ENCODE measurements at places on chromosomes 1 and 21. TPM values are rescaled to one million over a fixed set of nuclear protein-coding genes. Genes with fewer than 3 reads are reported as not detected.
A peak's percentile ranks its signal among the peaks of the same experiment; 100 is the strongest.

- no peaks in the 10 kb centered on the region for H3K27me3 ChIP-seq
- H3K27ac ChIP-seq, result no peak overlapping the region
- no peaks in the 10 kb centered on the region for H3K36me3 ChIP-seq
- DNase-seq, result no peak
Observed at GRCh38 chr1:8751984-8752383, 65.5 kb downstream of the RERE start.

DNA sequence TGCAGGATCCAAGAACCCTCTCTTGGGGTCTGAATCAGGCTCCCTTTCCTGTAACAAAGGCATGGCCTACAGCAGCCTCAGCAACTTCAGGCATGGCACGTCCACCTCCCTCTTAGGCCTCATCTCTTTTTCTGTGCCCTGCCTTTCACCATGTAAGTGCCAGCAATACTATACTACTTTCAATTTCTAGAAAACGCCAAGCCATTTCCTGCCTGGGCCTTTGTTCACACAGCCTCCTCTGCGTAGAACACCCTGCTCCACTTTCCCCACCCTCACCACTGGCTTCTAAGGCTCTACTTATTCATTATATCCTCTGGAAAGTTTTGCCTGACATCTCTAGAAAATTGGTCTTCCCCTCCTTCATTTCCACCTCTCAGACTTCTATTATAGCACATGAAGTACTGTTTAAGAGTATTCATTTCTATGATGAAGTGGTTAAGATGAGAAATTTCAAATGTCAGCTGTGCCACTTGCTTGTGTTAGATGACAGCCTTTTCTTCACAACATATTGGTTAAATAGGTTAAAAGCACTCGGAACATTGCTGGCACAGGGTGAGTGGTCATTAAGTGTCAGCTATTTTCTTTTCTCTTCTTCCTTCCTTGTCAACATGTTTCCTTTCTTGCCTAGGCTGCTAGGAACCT lies 41.6 kb upstream of the VWA5B1 start:
- no peak overlapping the region for H3K4me3 ChIP-seq
- H3K36me3 ChIP-seq, result no peaks in the 10 kb centered on the region
- peaks cover 4% of the 10 kb centered on the region for H3K27me3 ChIP-seq
- H3K27ac ChIP-seq, result no peak overlapping the region

- H3K4me3 ChIP-seq, result peak within 1 kb of the TSS; percentile 34
- H3K36me3 ChIP-seq, result no peaks in the 10 kb centered on the region
- H3K27me3 ChIP-seq, result peaks cover 90% of the 10 kb centered on the region
- H3K4me1 ChIP-seq, result peaks cover 44% of the 10 kb centered on the region
- no peak within 1 kb of the TSS for H3K27ac ChIP-seq
Observed at GRCh38 chr1:203127666-203128430, at the start of gene ADORA1. Gene ADORA1 (plus strand): TSS chr1:203127726. CDS start chr1:203128842, 1,116 bp downstream.

- no peak for DNase-seq
- H3K4me3 ChIP-seq, result no peak overlapping the region
- no peaks in the 10 kb centered on the region for H3K36me3 ChIP-seq
- H3K27me3 ChIP-seq, result no peaks in the 10 kb centered on the region
Observed at GRCh38 chr1:164651351-164651951, 92.5 kb downstream of the PBX1 start.

GRCh38 chr1:92923664-92924063 lies 37.6 kb downstream of the DIPK1A start:
- H3K27me3 ChIP-seq, result no peaks in the 10 kb centered on the region
- no peaks in the 10 kb centered on the region for H3K36me3 ChIP-seq
- H3K27ac ChIP-seq, result no peak overlapping the region
- H3K4me1 ChIP-seq, result no peaks in the 10 kb centered on the region
- no peak for DNase-seq
- no peak overlapping the region for H3K4me3 ChIP-seq

GRCh38 chr1:245428681-245429080 lies 273.9 kb downstream of the KIF26B start:
- DNase-seq, result no peak
- no peaks in the 10 kb centered on the region for H3K27me3 ChIP-seq
- no peak overlapping the region for H3K4me3 ChIP-seq
- H3K36me3 ChIP-seq, result no peaks in the 10 kb centered on the region
- no peak overlapping the region for H3K27ac ChIP-seq
- H3K4me1 ChIP-seq, result no peaks in the 10 kb centered on the region

GRCh38 chr1:187384504-187384903 lies 555.8 kb downstream of the PLA2G4A start:
- no peak overlapping the region for H3K27ac ChIP-seq
- no peak for DNase-seq
- H3K36me3 ChIP-seq, result no peaks in the 10 kb centered on the region
- no peak overlapping the region for H3K4me3 ChIP-seq

DNA sequence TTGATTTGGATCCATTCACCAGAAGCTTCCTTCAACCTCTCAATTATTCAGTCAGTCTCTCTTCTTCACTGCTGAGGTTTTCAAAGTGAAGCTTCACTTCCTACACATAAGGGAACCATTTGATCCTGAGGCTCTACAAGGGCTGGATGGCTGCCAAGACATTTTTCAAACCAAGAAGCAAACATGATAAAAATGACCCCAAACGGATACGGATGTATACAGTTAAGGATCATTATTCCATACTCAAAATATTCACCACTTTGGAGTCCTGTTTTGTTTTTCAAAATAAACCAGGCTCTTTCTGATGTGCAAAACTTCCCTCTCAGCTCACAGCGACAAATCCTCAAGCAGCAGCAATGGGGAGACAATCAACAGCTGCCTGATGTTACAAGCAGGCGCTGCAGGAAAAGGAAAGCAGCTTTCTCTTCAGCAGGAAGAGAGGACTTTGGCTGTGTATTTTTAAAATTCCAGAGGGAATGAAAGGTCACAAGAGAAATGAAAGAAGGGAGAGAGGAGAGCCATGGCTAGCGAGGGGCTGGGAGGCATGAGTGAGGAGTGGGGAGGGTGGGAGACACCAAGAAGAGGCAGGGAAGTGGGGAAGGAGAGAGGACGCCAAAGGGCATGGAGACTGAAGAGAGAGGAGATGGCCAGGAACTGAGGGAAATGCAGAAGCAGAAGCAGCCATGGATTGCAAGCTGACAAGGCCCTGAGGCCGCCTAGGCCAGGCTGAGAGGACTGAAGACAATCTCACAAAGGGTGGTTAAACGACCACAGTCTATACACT lies 145.4 kb downstream of the SLC45A1 start:
- peak overlapping the region; percentile 74 for H3K27ac ChIP-seq
- H3K4me3 ChIP-seq, result no peak overlapping the region
- DNase-seq, result no peak
- peaks cover 47% of the 10 kb centered on the region for H3K4me1 ChIP-seq
- no peaks in the 10 kb centered on the region for H3K36me3 ChIP-seq
- H3K27me3 ChIP-seq, result no peaks in the 10 kb centered on the region

DNA sequence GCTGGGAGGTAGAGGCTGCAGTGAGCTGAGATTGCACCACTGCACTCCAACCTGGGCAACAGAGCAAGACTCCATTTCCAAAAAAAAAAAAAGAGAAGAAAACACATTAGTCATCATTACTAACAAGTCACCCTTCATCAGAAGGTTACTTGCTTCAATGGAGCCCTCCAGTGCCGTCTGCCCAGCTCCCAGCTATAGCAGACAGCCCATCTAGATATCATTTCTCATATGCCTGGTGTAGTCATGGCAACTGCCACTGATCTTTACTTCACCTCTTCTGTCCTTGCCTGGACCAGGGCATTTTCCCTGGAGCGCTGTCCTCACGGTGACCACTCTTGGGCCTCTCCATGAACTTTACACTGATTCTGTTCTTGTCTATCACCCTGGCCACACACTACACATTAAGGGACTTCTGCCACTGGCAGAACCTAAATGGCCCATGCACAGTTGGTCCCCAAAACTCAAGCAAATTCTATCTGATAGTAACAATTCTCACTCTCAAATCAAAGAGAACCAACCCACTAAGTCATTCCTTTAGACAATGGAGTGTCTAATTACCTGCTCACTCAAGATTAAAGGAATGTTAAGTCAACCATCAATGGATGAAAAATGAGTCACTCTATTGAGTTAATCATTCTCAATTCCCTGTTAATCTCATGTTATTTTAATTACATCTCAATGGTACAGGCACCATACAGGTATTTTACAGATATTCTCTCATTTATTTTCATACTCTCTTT lies 12.9 kb downstream of the GPA33 start:
- H3K36me3 ChIP-seq, result no peaks in the 10 kb centered on the region
- no peak overlapping the region for H3K27ac ChIP-seq
- H3K4me3 ChIP-seq, result no peak overlapping the region
- DNase-seq, result no peak
- H3K4me1 ChIP-seq, result no peaks in the 10 kb centered on the region

Gene GPR161
- 26.2 TPM for polyA plus RNA-seq

Gene TSNAX
- 61.7 TPM for polyA plus RNA-seq

GRCh38 chr21:33268393-33268736 lies 2.2 kb downstream of the IL10RB start:
- H3K36me3 ChIP-seq, result no peaks in the 10 kb centered on the region
- no peak overlapping the region for H3K4me3 ChIP-seq
- no peaks in the 10 kb centered on the region for H3K27me3 ChIP-seq
- H3K27ac ChIP-seq, result no peak overlapping the region
- peaks cover 73% of the 10 kb centered on the region for H3K4me1 ChIP-seq
- DNase-seq, result no peak

- DNase-seq, result peak; percentile 89
- H3K4me1 ChIP-seq, result peaks cover 98% of the 10 kb centered on the region
- H3K4me3 ChIP-seq, result peak overlapping the region; percentile 93
- H3K36me3 ChIP-seq, result no peaks in the 10 kb centered on the region
Observed at GRCh38 chr1:2233997-2234761, 6.1 kb downstream of the SKI start.

- H3K27me3 ChIP-seq, result no peaks in the 10 kb centered on the region
- no peaks in the 10 kb centered on the region for H3K4me1 ChIP-seq
- no peaks in the 10 kb centered on the region for H3K36me3 ChIP-seq
- H3K27ac ChIP-seq, result peak overlapping the region; percentile 63
- no peak overlapping the region for H3K4me3 ChIP-seq
Observed at GRCh38 chr1:24540906-24541710, 14.8 kb upstream of the NCMAP start.

- H3K4me1 ChIP-seq, result no peaks in the 10 kb centered on the region
- H3K36me3 ChIP-seq, result no peaks in the 10 kb centered on the region
- no peak overlapping the region for H3K27ac ChIP-seq
- peaks cover 20% of the 10 kb centered on the region for H3K27me3 ChIP-seq
- no peak for DNase-seq
- no peak overlapping the region for H3K4me3 ChIP-seq
Observed at GRCh38 chr1:152760551-152761190, 2.8 kb downstream of the KPRP start.

Gene B4GALT3
- 38.6 TPM for polyA plus RNA-seq

Gene LYST
- 13.3 TPM for polyA plus RNA-seq

DNA sequence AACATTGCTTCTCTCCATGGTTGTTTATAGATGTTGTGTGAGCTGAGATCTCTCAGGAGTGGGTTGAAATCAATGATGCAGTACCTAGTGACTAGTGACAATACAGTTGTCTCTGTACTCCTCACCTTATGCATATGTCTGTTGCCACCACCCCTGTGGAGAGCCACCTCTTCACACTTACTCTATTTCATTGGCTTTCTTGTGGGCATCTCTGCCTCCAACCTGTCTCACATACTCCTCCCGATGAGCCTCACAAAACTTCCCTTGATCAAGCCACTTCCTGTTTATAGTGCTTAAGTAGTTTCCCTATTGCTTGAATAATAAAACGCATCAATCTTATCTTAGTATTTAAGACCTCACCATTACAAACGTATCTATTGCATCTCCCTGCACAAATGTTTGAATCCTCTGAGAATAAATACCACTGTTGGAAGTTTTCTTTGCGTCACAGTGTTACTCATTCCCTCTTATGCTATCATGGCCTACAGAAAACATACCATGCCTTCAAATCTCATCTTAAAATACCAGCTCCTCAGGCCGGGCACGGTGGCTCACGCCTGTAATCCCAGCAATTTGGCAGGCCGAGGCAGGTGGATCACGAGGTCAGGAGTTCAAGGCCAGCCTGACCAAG lies 54.7 kb upstream of the GREM2 start:
- H3K36me3 ChIP-seq, result no peaks in the 10 kb centered on the region
- no peaks in the 10 kb centered on the region for H3K27me3 ChIP-seq
- no peak for DNase-seq
- no peak overlapping the region for H3K4me3 ChIP-seq
- no peaks in the 10 kb centered on the region for H3K4me1 ChIP-seq

DNA sequence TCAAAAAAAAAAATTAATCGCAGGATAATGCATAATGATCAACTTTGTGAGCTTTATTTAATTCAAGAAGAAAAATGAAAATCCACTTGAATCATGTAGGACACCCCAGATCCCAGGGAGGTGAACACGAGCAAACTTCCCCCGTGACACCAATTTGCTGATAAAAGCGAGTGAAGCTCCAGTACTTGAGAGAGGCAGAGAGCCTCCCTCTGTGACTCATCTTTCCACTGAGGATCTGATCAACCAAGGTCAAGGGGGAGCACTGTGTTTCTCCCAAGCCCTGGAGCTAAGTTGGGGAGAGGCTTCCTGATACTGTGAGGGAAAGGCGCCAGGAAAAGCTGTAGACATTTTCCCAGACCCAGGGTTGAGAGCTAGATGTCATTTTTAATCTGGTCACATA lies 160.9 kb downstream of the SLC44A5 start:
- no peak for DNase-seq
- H3K36me3 ChIP-seq, result no peaks in the 10 kb centered on the region
- no peak overlapping the region for H3K4me3 ChIP-seq
- no peaks in the 10 kb centered on the region for H3K4me1 ChIP-seq
- H3K27ac ChIP-seq, result no peak overlapping the region
- no peaks in the 10 kb centered on the region for H3K27me3 ChIP-seq

Gene ARHGEF16
- polyA plus RNA-seq, result 8.8 TPM

DNA sequence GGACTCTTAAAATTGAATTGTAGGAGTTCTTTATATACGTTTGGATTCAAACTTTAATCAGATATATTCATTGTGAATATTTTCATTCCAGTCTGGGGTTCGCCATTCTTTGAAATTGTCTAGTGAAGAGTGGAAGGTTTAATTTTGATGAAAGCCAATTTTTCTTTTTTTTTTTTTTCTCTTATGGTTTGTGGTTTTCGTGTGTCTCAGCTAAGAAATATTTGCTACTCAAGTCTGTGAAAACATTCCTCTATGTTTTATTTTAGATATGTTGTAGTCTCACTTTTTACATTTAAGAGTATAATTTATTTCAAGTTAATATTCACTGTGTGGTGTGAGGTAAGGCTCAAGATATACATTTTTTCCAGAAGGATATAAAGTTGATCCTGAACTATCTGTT lies 220.5 kb downstream of the KCNT2 start:
- no peaks in the 10 kb centered on the region for H3K36me3 ChIP-seq
- no peaks in the 10 kb centered on the region for H3K4me1 ChIP-seq
- H3K27me3 ChIP-seq, result no peaks in the 10 kb centered on the region
- H3K27ac ChIP-seq, result no peak overlapping the region
- DNase-seq, result no peak
- no peak overlapping the region for H3K4me3 ChIP-seq

- H3K36me3 ChIP-seq, result peaks cover 87% of the 10 kb centered on the region
- no peak overlapping the region for H3K4me3 ChIP-seq
- DNase-seq, result no peak
Observed at GRCh38 chr1:161333166-161333565, 19.0 kb downstream of the SDHC start.

GRCh38 chr1:89973471-89974127 lies 21.3 kb upstream of the ZNF326 start:
- no peak overlapping the region for H3K4me3 ChIP-seq
- no peak overlapping the region for H3K27ac ChIP-seq

Gene MIXL1
- 0.88 TPM for polyA plus RNA-seq

Gene PLA2G4A
- 8.2 TPM for polyA plus RNA-seq

- DNase-seq, result no peak
- no peaks in the 10 kb centered on the region for H3K36me3 ChIP-seq
- no peak overlapping the region for H3K4me3 ChIP-seq
- peak overlapping the region; percentile 91 for H3K27ac ChIP-seq
- peaks cover 24% of the 10 kb centered on the region for H3K4me1 ChIP-seq
Observed at GRCh38 chr1:8122160-8122476, 96.0 kb upstream of the ERRFI1 start.
